ENCODE measurements at places on chromosomes 5 and 9.

GRCh38 chr9:134611046-134611445 lies 30.6 kb upstream of the COL5A1 start:
- DNase-seq = no peak

- no peak for DNase-seq
These were observed 98.2 kb downstream of the DAB2IP start for GRCh38 chr9:121749614-121750013.

DNA sequence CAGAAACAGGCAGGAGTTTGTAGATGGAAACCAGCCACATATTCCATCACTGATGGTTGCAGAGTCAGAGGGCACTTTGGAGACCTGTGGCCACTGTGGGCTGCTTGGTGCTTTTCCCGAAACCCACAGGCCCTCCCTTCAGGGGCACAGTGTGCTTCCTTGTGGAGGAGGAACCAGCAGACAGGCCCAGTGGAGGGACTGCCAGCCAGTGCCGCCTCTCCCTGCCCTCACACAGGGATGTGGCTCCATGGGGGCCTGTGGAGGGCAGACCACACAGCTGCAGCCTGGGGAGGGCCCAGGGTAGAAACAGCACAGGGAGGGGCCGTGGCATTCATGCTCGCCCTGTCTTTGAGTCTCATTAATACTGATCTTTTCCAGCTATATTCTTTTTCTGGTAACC lies 35.2 kb downstream of the CEP72 start:
- no peak for DNase-seq

DNA sequence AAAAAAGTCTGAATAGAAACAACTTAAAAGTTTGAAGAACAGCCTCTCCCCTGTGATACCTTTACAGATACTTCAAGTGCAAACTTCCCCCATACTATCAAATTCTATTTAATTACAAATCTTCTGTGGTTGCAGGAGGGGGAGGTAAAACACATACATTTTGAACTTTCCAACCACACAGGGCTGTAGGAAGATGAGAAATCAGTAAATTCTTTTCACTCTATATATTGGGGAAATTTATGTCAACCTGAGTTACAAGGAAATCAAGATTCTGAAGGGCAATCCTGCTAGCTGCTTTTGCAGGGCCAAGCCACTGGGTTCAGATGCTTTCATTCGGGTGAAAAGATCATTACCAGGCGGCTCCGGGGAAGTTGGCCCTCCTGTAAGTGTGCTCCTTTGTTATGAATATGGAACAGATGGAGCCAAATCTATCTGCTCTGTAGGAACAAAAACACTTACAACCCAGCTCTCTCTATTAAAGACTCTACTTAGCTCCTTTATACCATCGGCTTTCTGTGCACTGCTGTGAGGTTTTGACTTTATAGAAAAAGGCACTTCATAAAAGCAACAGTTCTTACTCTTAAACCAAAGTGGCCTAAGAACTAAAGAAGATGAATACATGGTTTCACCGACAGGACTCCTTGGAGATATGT lies 269.1 kb downstream of the EFNA5 start:
- DNase-seq = no peak

DNA sequence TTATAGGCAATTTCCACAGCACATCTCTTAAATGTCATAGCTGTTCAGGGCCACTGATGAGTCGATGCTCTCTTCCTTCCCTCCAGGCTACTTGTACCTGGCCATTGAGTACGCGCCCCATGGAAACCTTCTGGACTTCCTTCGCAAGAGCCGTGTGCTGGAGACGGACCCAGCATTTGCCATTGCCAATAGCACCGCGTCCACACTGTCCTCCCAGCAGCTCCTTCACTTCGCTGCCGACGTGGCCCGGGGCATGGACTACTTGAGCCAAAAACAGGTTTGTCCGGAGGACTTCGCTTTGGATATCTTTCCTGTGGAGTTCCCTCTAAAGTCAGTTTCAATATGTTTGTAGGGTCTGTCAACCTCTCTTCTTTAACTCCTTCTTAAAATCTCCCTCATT lies 84.3 kb downstream of the EQTN start:
- no peak for DNase-seq

DNA sequence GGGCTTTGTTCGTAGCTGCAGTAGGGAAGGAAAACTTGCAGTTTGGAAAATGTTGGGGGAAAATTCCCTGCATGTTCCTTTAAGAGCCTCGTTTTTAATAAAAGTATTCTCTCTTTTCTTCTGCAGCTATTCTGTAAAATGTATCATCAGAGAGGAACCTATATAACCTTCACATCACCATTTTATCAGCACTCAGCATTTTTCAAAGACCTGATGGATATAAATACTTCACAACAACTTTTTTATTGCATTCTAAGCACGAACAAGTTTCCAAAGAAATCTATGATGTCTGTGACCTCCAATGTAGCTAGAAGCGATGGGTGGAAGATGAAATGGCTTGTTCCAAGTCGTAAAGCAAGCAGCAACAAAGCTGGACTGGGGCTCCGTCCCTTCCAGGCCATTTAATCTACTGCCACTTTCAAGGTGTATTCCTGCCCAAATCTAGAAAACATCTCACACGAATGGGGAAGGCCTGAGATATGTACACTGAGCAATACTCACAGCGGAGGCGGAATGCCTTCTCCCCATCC lies 84.0 kb downstream of the NSUN2 start:
- no peak for DNase-seq

DNA sequence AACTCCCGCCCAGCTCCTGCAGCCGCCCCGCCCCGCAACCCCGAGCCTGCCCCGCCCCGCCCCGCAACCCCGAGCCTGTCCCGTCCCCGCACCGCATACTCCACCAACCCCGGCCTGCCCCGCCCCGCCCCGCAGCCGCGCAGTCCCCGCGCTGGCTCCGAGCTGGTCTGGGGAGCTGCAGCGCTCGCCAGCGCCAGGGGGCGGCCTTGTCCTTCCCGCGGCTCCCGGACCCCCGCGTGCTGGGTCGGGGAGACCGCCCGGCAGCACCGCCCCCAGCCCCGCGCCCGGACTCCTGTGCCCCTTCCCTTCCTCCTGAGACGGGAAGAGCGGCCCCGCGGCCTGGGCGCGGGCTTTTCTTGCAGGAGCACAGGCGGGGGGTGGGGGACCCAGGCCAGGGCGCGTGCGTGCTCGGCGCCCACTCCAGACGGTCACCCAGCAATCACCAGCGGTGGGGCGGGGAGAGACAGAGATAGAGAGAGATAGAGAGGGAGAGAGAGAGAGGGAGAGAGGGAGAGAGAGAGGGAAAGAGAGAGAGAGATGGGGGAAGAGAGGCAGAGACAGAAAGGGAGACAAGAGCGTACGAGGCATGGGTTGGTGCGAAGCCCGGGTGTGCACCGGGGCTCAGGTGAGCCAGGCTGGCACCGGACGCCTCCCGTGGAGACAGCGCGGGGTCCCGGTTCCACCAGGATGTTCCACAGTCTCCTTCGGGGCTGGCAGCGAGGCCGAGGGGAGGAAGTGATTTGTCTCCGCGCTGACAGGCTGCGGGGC lies 14.7 kb upstream of the TMEM250 start:
- DNase-seq = no peak

GRCh38 chr9:105385381-105385985 lies 62.4 kb upstream of the FSD1L start:
- DNase-seq = no peak
